ENCODE measurements at places on chromosomes 6 and 20. TPM values are rescaled to one million over a fixed set of nuclear protein-coding genes. Genes with fewer than 3 reads are reported as not detected.
A peak's percentile ranks its signal among the peaks of the same experiment; 100 is the strongest.

DNA sequence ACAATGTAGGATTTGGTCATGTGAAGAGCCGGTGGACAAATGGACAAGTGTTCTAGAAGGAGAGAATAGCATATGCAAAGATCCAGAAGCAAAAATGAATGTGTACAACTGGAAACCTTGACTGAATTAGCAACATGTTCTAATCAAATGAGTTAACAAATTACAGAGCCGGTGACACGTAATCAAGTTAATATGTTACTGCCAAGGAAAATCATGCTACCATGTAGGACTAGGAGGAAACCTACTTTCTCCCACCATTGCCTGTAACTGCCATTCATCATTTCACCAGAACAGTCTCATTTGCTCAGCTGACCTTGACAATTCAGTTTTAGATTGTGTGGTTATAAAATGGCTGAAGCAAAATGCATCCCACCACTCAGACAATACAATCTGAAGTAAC, 179.4 kb downstream of the KIF16B start:
- no peak overlapping the region for H3K4me3 ChIP-seq
- H3K27ac ChIP-seq, result no peak overlapping the region
- peaks cover 4% of the 10 kb centered on the region for H3K4me1 ChIP-seq
- H3K36me3 ChIP-seq, result peaks cover 3% of the 10 kb centered on the region
- H3K27me3 ChIP-seq, result no peaks in the 10 kb centered on the region

GRCh38 chr6:143872201-143872600, 7.9 kb downstream of the ZC2HC1B start:
- DNase-seq, result peak; percentile 12
- H3K4me3 ChIP-seq, result no peak overlapping the region
- H3K4me1 ChIP-seq, result no peaks in the 10 kb centered on the region
- H3K27me3 ChIP-seq, result no peaks in the 10 kb centered on the region

ZNF318 gene
- 3.5 TPM for polyA plus RNA-seq

GRCh38 chr6:92979281-92979680, 440.1 kb downstream of the EPHA7 start:
- H3K27me3 ChIP-seq, result no peaks in the 10 kb centered on the region
- H3K27ac ChIP-seq, result no peak overlapping the region
- peak; percentile 78 for DNase-seq
- H3K4me1 ChIP-seq, result no peaks in the 10 kb centered on the region
- H3K4me3 ChIP-seq, result no peak overlapping the region

GRCh38 chr20:63694584-63695423, 1.6 kb upstream of the TNFRSF6B start:
- no peaks in the 10 kb centered on the region for H3K27me3 ChIP-seq
- peaks cover 13% of the 10 kb centered on the region for H3K4me1 ChIP-seq
- no peak overlapping the region for H3K4me3 ChIP-seq

GNMT gene
- 0.35 TPM for polyA plus RNA-seq

ADGRB3 gene
- not detected for polyA plus RNA-seq

- H3K27me3 ChIP-seq, result no peaks in the 10 kb centered on the region
- no peaks in the 10 kb centered on the region for H3K36me3 ChIP-seq
- DNase-seq, result peak; percentile 37
- H3K4me3 ChIP-seq, result peak overlapping the region; percentile 16
- H3K4me1 ChIP-seq, result no peaks in the 10 kb centered on the region
Observed at GRCh38 chr6:49551078-49551865, 804 bp downstream of the C6orf141 start.

DNA sequence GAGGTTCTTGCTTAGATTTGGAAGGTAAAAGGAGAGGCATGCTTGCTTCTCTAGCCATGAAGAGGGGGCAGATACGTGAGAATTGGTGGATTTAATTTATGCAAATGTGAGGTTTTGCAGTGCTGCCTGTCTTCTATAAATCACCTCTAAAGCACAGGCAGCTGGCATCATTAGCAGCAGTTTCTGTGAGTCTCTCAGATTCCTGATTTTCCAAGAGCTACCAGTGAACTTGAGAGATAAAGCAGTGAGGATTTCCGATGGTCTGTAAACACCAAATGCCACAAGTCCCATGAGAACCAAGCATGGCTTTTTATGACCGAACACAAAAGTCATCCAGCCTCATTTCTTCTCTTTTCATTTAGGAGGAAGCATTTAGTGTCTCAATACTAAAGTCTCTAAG, 3.2 kb upstream of the SIRPB2 start:
- no peaks in the 10 kb centered on the region for H3K27me3 ChIP-seq
- DNase-seq, result no peak
- no peaks in the 10 kb centered on the region for H3K36me3 ChIP-seq
- no peaks in the 10 kb centered on the region for H3K4me1 ChIP-seq
- H3K4me3 ChIP-seq, result no peak overlapping the region

GRCh38 chr6:44569131-44569530, 181.6 kb downstream of the CDC5L start:
- no peak for DNase-seq
- no peak overlapping the region for H3K27ac ChIP-seq
- peaks cover 12% of the 10 kb centered on the region for H3K27me3 ChIP-seq
- H3K4me1 ChIP-seq, result no peaks in the 10 kb centered on the region

FAM83C gene
- polyA plus RNA-seq, result not detected

PROCR gene
- polyA plus RNA-seq, result 32.1 TPM

- H3K36me3 ChIP-seq, result peaks cover 2% of the 10 kb centered on the region
- H3K4me3 ChIP-seq, result no peak overlapping the region
- H3K27ac ChIP-seq, result no peak overlapping the region
- H3K27me3 ChIP-seq, result no peaks in the 10 kb centered on the region
- no peak for DNase-seq
Observed at GRCh38 chr6:13478525-13478966, 8.9 kb downstream of the GFOD1 start.

GRCh38 chr6:164418262-164418588, 891.2 kb downstream of the C6orf118 start:
- H3K4me1 ChIP-seq, result no peaks in the 10 kb centered on the region
- no peaks in the 10 kb centered on the region for H3K36me3 ChIP-seq
- no peak overlapping the region for H3K4me3 ChIP-seq
- DNase-seq, result no peak

GRCh38 chr6:43972913-43973300, 154.3 kb downstream of the MRPL14 start:
- H3K36me3 ChIP-seq, result no peaks in the 10 kb centered on the region
- H3K4me1 ChIP-seq, result peaks cover 3% of the 10 kb centered on the region
- DNase-seq, result peak; percentile 40
- no peak overlapping the region for H3K4me3 ChIP-seq
